ENCODE measurements at places on chromosomes 7 and 10. TPM values are rescaled to one million over a fixed set of nuclear protein-coding genes. Genes with fewer than 3 reads are reported as not detected.

Gene LCOR
- total RNA-seq, result 43.2 TPM

Gene CYP2C18
- not detected for total RNA-seq

Gene INHBA
- 38.6 TPM for total RNA-seq

Gene VWC2
- total RNA-seq, result under 0.01 TPM

- DNase-seq, result no peak
Measured at GRCh38 chr7:18517646-18518045, 22.1 kb downstream of the HDAC9 start.
